ENCODE measurements at places on chromosomes 3 and 15.

DNA sequence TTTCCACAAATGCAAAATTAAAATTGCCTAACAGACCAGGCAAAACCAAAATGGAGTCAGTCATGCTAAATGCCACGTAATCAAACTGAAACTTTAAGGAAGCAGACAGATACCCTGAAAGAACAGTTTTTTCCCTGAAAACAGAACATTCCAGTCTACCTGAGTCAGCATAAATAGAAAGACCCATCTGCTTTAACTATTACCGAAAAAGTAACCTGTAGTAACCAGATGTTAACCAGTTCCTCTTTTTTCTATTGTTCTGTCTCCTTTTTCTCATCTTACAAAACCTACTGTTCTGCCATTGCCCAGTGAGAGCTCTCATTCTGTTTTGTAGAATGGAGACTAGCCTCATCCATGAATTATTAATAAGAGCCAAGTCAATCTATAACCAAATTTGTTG is 286.0 kb downstream of the CACNA2D3 start:
- DNase-seq, result no peak

GRCh38 chr15:83207009-83207659 is 489 bp downstream of the HDGFL3 start:
- peak; percentile 40 for DNase-seq

DNA sequence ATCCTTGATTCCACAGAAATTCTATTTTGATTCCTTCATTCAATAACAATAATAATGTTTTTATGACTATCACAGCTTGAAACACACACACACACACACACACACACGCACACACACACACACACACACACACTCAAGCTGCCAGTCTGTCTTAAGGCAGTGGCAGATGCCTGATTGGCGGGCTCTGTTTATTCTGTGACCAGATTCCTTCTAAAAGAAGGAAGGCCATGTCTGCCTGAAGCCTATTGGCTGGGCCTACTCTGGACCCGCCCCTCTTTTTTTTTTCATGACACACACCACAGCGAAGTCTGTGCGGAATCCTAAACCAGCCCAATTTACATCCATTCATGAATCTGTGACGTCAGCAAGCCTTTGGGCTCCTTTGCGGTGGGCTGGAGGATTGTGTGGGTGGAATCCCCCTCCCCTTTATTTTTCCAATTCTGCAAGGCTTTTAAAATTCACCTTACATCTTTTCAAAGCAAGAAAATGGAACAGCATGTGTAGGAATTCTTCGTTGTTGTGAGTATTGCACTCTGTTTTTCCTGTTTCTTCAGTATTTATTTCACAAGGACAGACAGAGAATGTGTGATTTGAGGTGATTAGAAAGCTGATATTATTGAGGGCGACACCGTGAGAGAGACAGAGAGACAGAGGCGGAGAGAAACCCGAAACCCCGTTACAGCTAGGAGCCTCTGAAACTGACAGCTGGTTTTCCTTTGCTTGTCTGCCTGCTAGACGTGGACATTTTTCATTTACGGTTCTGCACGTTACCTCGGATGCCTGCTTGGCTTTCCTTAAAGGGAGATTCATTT is at the start of gene MAP3K13:
TSS of gene MAP3K13 (plus strand) at position 287 of the 812 bp plus-strand sequence. CDS start 65,446 bp downstream, outside the sequence.
- DNase-seq, result peak; percentile 87

GRCh38 chr3:155129396-155129795 is 49.3 kb downstream of the MME start:
- no peak for DNase-seq

- DNase-seq, result peak; percentile 48
These were observed 959 bp downstream of the SFMBT1 start for GRCh38 chr3:53044711-53045517.

DNA sequence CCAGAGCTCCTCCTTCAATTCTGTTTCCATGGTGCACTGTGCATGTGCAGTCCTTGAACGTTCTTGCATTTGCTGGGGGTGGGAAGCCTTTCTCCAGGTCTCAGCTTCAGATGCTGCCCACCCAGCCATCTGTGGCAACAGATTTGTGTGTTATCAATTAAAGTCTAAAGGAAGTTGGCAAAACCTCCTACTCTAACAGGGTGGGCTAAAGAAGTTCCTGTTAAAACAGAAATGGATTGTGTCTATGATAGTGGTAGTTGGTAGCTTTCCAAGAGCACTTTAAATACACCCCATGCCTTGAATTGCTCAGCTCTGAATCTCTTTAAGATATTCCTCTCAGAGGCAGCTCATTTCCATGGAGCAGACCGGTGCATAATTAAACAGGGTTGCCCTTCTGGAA is 488.0 kb upstream of the SUCLG2 start:
- DNase-seq, result no peak

GRCh38 chr3:194396859-194397756 is 2.0 kb downstream of the GP5 start:
- no peak for DNase-seq

DNA sequence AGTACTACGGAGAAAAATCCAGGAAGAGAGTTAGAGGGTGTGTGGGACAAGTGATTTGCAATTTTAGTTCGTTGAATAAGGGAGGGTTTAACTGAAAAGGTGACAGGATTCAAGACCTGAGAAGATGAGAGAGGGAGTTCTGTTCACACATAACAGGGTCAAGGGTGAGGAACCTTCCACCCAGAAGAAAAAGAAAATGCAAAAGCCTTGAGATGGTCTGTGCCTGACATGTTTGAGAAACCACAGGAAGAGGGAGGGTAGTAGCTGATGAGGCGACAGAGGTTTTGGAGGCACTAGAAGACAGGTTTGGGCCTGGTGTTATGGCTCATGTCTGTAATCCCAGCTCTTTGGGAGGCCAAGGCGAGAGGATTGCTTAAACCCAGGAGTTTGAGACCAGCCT is 591 bp upstream of the SLC25A20 start:
- DNase-seq, result no peak

- no peak for DNase-seq
These were observed 62.7 kb upstream of the MFGE8 start for GRCh38 chr15:88975891-88976290.

- no peak for DNase-seq
These were observed 129.7 kb upstream of the PRICKLE2 start for GRCh38 chr3:64354956-64355355.

- no peak for DNase-seq
These were observed 75.1 kb downstream of the NR1D2 start for GRCh38 chr3:24020036-24020691.

- DNase-seq, result no peak
These were observed at the start of gene PAK6 for GRCh38 chr15:40238532-40239403. Gene PAK6 (plus strand): TSS chr15:40239063. CDS start chr15:40264786, 25,723 bp downstream.

GRCh38 chr15:79740561-79740960 is 156.3 kb downstream of the MTHFS start:
- DNase-seq, result no peak

DNA sequence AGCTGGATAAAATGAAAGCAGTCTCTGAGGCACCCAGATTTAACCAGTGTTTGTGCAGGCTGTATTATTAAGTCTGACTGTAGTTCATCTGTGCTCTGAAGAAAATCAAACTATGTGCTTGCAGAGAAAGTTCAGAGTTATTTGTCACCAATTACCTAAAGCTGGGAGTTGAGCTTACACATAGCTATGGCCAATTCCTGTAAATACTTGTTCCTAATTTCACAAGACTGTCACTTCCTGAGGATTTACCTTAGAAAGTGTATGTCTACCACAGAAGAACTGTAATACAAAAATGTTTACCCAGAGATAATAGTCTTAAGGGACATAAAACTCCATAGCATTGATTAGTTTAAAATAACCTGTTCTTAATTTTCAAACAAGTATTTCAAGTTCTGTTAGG is 628.4 kb upstream of the TGFBR2 start:
- no peak for DNase-seq

DNA sequence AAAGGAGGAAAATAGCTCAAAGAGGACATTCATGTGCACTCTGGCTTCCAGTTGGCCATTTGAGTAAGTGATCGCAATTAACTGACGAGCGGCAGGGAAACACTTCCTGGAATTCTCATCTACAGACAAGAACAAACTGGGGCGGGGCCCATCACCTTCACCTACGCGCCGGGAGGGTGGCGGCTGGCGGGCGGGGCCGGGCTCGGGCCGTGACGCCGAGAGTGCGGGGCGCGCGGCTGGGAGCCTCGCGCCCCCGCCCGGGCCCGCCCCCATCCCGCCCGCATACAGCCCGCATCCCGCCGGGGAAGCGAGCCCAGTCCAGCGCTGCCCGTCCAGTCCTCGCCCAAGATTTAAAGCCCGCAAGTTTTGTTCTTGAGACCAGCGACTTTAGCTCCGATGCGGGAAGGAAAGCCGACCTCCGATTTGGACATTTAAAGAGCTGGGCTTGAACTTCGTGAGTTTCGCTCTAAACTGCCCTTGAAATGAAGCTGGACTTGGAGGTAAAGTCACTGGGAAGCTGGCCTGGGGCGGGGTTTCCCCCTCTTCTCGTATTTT is at the start of gene B3GNT5:
TSS of gene B3GNT5 (plus strand) at position 281 of the 555 bp plus-strand sequence. CDS start 16,546 bp downstream, outside the sequence.
- no peak for DNase-seq

GRCh38 chr15:22229990-22230819 is 149.9 kb downstream of the OR4M2 start:
- no peak for DNase-seq

DNA sequence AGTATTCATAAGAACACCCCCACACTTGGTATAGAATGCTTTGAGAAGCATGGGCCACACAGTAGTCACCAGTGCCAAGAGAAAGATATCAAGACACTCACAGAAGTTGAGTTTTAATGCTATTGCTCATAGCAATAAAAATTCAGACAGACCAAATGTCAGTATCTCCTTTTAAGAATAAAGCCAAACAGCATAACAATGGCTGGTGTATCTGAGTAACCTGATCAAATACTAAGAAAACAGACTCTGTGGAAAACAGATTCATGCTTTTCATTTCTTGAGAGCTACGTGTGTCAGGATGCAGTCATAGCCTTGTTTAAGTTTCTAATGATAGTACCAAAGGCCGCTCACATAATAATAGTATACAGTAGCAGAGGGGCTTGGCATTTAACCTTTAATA is 778.5 kb downstream of the MECOM start:
- no peak for DNase-seq

GRCh38 chr3:74640211-74640610 is 25.8 kb upstream of the CNTN3 start:
- no peak for DNase-seq

- DNase-seq, result no peak
These were observed 107.7 kb downstream of the MYO5A start for GRCh38 chr15:52421029-52421428.

Data from renal cortex interstitium (tissue), 15 donors.